ENCODE measurements at places on chromosomes 11 and 22. TPM values are rescaled to one million over a fixed set of nuclear protein-coding genes. Genes with fewer than 3 reads are reported as not detected.

- no peak for DNase-seq
These were observed 193.8 kb downstream of the DDX10 start for GRCh38 chr11:108858622-108859021.

The ADM2 gene
- total RNA-seq, result not detected

DNA sequence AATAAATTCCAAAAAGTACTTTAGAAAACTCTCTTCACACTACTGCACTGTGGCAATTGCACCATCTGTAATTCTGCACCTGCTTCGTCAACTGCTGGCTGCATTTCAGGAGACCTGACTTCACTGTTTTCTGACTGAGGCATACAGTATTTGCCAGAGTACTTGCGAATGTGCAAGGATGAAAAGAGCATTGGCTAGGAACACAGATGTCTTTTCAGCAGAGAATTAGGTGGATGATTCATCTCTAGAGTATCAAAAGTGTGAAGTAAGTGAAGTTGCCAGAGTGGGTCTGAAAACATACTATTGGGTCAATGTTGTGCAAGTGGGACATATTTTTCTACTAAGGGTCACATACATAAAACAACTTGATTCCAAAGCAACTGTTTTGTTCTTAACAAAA lies 427.5 kb upstream of the CCDC90B start:
- DNase-seq, result no peak

DNA sequence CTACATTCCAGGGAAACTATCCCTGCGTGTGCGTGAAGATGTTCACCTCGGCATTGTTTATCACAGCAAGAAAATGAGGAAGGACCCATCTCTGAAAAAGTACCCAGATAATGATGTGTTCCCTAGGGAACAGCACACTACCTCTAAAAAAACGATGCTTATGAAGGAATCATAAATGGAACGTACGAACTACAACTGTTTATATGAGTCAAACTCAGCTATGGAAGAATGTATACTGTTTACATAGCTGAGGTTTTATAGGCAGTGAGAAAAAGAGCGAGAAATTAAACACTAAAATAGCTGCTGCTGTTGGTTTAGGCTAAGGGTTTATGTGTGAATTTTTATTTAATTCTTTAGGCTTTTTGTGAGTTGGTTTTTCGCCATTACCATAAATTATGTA lies 48.9 kb downstream of the APOL1 start:
- DNase-seq, result no peak

DNA sequence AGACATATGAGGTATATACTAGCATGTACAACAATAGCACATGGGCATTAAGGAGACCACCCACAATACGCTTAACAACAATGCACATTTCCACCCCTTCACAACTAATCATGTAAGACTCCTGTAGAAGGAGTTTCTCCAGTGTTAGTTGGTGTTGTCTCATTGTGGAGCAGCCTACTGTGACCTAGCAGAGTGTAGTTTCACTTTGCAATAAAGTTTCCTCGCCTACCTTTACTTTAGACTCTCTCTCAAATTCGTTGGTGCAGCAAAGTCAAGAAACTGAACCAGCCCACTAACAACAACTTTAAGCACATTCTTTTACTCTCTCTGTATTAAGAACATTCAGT lies 863.6 kb downstream of the FAM181B start:
- DNase-seq, result no peak
